ENCODE measurements at places on chromosomes 3 and 15.

DNA sequence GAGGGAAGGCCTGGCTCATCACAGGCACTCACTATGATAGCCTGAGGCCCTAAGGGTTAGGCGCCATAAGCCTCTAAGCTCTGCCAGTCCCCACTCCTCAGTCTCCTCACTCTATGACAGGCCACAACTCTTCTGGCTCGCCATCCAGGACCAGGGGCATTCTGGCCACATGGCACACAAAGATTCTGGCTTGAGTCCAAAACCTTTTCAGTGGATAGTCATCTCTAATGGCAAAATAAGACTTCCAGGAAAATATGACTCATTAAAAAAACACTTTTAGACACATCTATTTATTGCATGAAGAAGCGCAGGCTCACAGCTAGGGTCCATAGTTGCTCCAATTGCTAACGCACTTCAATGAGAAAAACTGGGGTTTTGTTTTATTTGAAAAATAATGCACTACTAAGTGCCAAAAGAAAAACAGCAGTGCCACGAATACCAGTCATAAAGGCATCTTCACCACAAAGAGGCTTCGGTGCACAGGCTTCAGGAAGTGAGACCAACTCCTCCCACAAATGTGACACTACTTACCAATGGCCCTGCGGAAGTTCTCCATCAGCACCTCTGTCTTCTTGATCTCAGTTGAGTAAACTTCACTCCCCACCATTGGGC is 11.1 kb downstream of the RUVBL1 start:
- DNase-seq: no peak

DNA sequence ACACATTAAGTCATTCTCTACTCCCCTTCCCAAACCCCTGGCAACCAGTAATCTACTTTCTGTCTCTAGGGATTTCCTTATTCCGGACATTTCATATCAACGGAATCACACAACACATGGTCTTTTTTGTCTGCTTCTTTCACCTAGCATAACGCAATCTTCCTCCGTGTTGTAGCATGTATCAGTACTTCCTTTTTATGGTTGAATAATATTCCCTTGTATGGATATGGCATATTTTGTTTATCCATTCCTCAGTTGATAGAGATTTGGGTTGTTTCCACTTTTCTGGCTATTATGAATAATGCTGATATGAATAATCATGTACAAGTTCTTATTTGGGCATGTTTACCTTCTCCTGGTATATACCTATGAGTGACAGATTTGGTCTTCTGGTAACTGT is 63.1 kb downstream of the TRANK1 start:
- no peak for DNase-seq

GRCh38 chr3:39290255-39290654 is 10.4 kb upstream of the CX3CR1 start:
- DNase-seq: no peak

GRCh38 chr3:98325055-98325454 is 28.6 kb upstream of the OR5K4 start:
- no peak for DNase-seq

DNA sequence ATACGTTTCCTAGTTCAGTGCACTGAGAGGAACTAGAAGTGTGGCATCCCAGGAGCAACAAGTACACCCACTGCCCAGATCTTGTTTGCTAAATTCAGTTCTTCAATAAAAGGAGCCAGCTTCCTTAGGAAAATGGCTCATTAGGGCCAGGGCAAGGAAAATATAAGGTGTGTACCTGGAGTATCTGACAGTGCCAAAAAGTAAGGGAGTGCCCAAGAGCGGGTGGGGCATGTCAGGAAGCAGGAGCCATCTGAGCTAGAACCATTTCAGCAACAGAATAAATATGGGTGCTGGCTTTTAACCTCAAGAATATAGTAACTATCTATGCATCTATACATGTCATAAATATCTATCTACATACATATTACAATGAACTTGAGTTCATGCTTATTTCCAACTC is 44.1 kb downstream of the SLC41A3 start:
- DNase-seq: no peak

DNA sequence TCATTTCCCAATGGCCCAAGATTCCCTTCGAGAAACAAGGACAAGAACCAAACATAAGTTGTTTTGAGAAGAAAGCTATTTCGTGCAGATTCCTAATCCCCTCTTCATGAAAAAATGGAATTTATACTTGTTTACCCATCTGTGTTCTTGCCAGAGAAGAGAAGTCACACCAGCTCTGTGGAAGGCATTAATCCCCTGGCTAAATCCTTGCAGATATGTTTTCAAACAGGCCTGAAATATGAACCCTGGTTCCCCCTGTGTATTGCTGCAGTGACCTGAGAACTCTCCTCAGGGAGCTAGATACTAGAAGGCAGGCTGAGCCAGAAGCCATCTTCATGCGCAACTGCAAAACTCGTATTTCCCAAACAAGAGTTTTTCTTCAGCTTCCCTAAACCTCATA is 337.7 kb downstream of the NEK10 start:
- peak; percentile 77 for DNase-seq

DNA sequence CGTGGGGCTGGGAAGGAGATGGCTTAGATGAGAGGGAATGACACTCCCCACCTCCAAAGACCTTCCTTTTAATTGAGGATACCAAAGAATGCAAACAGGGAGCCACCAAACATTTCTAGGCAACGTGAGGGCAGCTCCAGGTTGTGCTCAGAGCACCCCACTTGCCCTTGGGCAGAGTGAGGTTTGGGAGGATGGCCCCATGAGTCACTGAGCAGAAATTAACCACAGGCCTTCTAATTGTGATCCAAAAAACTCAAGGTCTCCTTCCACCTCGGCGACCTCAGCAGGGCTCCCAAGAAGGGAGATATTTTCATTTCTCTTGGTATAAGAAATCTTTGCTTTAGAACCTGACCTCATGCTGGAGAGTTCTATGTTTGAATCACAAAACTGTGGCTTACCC is 305.0 kb upstream of the TPM1 start:
- no peak for DNase-seq

DNA sequence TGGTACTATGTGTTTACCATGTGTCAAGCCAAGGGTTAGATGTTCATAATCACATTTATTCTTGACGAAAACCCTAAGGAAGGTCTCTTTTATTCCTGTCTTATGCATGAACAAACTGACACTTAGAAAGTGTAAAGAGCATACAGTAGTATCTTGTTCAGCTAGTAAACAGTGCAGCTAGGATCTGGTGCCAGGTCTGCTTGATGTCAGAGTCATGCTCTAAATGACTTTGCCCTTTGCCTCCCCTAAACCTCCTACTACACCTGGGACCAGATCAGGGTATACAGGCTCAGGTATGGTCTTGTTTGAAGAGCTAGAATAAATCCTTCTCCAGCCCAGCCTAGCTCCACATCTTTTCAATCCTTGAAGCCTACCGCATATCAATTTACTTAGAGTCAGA is 232.4 kb downstream of the ADAMTSL3 start:
- DNase-seq: no peak

DNA sequence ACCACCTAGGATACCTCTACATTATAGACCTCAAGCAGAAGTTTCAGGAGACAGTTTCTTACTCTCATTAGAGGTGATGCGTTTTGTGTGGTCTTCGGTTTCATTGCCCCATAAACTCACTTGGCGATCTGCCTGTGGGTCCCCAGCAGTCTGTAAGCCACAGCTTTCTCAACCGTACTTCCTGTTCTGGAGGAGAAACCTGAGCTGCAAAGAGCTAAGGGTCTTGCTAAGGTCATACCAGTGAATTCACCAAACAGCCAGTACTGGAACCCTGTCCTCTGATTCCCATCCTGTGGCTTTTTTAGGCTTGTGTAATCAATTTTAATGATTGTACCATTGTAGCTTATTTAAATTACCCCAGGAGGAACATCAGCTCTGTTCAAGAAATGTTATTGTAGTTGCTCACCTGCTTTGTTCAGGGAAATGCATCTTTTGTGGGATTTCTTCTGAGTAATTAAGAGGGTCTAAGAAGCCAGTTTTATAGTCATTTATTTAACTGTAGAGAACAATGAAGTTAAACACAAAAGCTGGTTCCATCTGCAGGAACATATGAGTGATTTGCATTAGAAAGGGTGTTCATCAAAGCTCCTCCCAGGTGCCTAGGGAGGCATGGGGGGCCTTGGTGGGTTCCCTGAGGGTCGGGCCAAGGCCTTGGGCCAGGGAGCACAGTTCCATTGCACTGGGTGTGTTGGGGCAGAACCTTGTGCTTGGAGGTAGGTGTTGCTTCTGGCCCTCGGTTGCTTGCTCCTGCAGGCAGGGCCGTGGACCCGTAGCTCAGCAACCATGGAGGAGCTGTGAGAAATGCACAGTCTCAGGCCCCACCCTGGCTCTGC is 69.6 kb downstream of the APBA2 start:
- peak; percentile 72 for DNase-seq

- DNase-seq: peak; percentile 86
These were observed 64.8 kb downstream of the BOC start for GRCh38 chr3:113275929-113276750.

DNA sequence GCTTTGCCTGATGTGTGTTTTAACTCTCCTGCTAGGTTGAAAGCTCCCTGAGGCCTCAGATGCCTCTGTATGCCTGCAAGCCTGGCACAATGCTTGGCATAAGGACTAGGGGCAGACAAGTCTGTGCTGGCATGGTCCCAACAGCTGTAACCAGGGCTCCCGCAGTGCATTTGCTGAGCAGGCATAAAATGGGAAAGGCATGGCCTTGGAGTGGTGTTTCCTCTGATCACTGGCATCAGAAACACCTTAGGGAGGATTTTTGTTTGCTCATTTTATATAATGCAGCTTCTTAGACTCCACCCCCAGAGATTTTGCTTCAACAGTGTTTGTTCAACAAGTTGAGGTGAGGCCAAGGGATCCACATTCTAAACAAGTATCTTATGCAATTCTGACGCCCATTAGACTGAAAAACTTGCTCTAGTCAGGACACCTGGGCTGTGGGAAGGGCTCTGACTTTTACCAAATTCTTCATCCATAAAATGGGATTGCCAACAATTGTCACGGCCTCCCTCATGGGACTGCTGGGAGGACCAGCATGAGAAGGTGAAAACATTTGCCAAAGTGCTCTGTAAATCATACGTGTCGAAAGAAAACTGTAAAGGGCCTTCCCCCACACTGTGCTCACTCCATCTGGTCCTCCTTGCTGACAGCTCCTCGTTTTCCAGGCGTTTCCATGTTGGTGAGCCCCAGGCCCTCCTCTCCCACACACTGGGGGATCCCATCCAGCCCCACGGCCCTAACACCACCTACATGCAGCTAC is 43.1 kb downstream of the STARD5 start:
- no peak for DNase-seq

- DNase-seq: no peak
These were observed 130.3 kb downstream of the ATP8B4 start for GRCh38 chr15:49988766-49989165.

DNA sequence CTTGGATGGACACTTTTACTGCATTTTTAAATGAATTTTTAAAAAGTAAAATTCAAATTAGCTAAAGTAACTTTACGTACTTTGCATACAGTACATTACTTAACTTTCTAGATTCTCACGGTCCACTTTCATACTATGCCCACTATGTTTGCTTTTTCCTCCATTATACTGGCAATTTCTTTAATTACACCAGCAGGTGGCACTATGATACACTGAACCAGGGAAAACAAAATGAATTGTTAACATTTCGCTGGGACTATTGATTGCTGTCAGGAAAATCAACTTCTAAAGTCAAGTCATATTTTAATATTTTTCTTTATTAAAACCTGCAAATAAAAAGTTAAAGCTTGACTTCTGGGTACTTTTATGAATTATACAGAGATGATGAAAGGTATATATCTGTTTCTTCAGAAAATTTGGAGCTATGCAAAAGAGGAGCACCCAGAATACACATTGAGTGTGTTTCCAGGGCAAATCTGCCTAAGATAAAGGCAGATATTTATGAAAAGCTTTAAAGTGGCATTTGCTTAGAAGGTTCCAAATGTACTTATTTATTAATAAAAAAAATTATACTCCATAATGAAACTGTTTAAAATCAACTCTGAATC is 21.8 kb upstream of the POU1F1 start:
- no peak for DNase-seq

DNA sequence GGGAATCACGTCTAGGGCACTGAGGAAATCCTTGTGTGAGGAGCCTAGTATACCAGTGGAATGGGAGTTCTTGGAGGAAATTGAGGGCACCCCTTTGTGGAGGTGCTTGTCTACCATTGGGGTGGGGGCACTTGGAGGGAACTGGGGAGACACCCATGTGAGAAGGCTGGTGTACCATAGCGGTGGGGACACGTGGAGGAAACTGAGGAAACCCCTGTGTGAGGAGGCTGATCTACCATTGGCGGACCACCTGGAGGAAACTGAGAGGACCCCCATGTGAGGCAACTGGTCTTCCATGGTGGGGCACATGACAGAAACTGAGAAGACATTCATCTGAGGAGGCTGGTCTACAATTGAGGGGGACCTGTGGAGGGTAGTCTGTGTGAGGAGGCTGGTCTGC is 164.5 kb downstream of the FBLN2 start:
- DNase-seq: peak; percentile 6

GRCh38 chr3:196499807-196500524 is 3.6 kb downstream of the RNF168 start:
- DNase-seq: no peak

GRCh38 chr3:105458518-105459215 is 92.0 kb downstream of the ALCAM start:
- no peak for DNase-seq

DNA sequence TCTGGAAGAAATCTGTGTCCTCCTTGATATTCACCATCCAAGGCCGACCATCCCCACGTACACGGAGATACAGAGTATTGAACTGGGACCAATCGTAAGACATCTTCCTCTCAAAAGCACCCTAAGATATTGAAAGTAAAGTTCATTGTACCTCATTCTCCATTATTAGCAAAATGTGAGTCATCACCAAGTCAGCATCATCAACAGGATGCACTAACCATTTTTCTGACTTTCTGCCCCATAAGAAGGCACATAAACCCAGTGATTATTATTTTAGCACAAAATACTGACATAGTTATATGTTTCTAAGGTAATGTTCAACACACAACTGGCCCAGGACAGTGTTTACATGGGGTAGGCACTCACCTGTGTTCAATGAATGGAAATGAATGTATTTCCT is 7.4 kb downstream of the NDUFAF1 start:
- no peak for DNase-seq

GRCh38 chr3:41035456-41036022 is 163.8 kb upstream of the CTNNB1 start:
- no peak for DNase-seq

GRCh38 chr3:13143381-13144004 is 70.3 kb upstream of the IQSEC1 start:
- DNase-seq: peak; percentile 1

- no peak for DNase-seq
These were observed 39.3 kb upstream of the INSYN1 start for GRCh38 chr15:73792415-73792814.

DNA sequence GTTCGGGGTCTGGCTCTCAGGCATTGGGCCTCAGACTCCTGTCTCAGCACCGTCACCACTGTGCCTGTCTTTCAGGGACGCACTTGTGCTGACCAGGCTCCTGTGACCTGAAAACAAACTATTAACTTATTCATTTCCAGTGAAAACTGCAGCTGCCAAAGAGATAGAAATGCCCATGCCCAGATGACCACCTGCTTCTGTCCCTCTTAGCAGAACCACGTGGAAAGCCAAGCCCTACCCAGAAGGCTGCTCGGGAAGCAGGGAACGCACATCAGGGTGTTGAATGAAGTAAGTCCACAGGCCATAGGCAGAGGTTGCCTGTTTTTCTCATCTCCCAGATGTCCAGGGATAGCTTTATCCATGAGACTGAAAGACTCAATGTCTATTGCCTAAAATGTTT is 219.3 kb downstream of the EBLN2 start:
- no peak for DNase-seq

Measured in HAP-1 (cell line).